EL (cell line): ENCODE measurements at places on chromosomes 4 and X.
A peak's percentile ranks its signal among the peaks of the same experiment; 100 is the strongest.

- DNase-seq: peak; percentile 73
These were observed 2.4 kb downstream of the FRAS1 start for GRCh38 chr4:78059524-78059889.

DNA sequence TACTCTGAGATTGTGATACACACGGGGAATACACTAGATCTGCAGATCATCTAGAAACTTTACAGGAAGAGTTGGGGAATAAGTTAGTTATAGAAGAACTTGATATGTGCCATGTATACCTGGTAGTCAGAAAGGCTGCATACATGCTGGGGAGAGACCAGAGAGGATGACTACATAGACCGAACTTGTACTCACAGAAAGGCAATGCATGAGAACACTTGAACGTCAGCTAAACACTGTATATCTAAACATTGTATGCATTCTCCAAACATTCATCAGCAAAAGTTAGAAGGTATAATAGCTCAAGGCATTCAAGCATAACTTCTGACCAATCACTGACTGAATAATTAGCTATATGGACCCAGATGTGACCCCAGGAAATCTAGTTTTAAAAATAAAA is 78.0 kb upstream of the PDHA2 start:
- no peak for DNase-seq

DNA sequence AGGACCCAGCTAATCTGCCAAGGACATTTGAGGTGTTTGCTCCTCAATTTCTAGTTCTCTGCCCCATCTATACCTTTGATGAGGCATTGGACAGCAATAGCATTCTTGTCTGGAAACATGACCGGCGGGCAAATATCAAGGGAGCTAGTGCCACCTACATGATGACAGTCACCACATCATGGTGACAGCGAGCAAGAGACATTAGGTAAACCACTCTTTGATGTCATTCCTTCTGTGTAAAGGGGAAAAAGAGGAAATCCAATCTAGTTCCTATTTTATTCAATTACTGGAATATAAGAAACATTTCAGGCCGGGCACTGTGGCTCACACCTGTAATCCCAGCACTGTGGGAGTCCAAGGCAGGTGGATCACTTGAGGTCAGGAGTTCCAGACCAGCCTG is 20.7 kb upstream of the IL13RA1 start:
- DNase-seq: no peak

DNA sequence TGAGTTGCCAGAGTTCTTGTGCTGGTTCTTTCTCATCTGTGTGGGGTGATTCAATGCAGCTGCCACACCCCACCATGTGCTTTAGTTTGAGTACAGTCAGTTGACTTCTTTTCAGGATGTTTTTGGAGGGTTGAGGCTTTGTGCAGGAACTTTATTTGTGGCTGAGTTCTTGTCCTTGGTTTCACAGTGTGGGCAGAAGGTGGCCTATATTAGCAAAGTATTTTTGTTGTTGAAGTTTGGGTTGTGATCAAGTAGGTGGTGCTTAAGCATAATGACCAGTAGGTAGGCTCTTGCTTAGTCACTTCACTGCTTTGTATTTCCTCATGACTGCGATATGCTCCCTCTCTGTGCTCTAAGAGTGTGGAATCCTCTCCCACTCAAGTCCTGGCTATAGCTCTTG is 80.3 kb downstream of the ARHGAP24 start:
- no peak for DNase-seq

DNA sequence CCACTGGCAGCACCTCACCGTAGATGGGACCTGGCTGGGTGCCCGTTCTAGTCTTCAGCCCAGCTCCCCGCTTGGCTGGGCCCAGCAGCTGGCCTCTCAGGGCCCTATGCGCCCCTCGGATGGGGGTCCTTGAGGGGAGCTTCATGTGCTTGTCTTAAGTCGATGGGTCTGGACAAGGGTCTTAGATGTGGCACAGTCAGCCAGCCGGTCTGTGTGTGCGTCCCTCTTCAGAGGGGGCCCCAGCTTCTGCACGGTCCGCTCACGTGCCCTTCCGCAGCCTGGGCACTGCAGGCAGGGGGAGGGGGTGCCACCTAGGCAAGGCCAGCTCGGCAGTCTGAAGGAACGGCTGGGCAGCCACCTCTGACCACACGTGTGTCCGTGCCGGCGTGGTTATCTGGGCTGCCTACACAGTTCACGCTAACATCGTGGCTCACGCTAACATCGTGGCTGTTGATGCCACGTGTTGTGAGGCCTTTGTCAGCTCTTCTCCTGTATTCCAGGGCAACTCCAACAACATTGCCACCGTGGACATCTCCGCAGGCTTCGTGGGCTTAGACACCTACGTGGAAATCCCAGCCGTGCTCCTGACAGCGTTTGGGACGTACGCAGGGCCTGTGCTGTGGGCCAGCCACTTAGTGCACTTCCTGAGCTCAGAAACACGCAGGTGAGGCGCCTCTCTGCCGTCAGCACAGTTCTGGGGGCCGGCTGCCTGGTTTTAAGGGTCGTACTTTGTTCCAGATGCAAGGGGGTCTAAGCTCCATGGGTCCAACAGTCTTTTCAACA is 34.5 kb downstream of the PIGG start:
- no peak for DNase-seq

GRCh38 chr4:106339431-106339830 is 23.1 kb downstream of the AIMP1 start:
- DNase-seq: no peak

DNA sequence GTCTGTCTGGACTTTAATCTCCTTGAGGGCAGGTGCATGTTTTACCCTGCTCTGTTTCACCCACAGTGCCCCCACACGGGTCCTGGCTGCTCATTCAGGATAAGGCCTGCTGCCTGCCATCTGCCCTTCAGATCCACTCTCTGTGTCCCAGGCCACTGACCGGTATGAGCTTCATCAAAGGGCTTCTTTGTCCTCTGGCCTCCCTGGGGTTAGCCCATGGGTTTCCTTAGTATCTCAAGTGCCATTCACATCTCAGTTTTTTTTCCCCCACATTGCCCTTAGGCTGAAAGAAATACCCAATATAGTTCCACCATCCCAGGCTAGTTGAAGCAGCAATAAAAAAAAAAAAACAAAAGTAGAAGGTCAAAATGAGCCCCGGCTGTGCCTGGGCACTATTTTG is 9.3 kb downstream of the CD99L2 start:
- no peak for DNase-seq

GRCh38 chrX:120790118-120790517 is 85.5 kb downstream of the CT47B1 start:
- peak; percentile 59 for DNase-seq

DNA sequence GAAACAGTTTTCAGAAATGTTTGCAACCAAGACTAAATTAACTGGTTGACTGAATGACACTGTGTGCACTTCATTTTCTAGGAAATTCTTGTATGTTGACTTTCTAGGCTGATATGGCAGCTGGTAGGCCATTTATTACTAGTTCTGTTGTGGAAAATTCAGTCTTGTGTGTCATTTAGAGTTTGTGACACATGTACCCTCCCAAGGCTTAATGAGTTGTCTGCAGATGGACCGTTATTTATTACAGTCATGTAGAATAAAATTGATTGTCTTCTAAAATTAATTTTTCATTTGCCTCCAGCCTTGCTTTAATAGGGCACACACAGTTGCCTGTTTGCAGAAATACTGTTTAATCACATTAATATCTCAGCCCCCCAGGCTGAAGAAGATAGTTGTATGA is 30.7 kb downstream of the DACH2 start:
- DNase-seq: no peak

DNA sequence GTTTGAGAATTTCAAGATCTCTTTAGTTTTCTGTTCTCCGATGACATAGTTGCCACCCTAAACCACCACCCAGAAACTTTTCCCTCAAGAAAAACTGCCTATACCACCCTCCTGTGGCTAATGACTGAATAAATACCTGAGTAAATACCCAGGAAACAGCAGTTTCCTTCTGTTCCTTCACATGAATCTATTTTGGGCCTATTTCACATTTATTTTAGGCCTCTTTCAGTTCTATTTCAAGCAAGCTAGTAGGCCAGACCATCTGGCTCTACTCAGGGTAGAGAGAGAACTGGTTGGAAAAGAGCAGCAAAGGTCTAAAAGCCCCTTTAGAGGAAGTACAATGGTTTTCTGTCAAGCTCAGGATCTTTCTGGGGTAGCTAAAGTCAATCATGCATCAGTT is 23.4 kb downstream of the ARHGEF9 start:
- DNase-seq: no peak

- no peak for DNase-seq
These were observed 3.5 kb upstream of the NAA10 start for GRCh38 chrX:153938226-153938786.

DNA sequence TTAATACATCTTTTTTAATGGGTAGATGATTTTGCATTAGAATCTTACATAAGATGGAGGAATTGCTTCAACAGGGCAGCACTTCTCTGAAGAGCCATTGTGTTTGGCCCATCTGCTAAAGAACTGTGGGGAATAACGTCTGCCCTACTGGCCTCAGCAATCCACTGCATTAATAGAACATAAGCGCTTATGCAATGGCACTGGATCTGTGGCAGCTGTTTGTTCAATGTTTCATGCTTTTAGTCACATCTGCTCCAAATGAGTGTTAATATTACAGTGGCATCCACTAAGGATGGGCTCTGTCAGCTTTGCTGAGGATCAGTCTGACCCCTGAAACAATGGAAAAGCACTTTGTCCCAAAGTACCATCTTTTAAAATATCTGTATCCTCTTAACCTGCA is 279.0 kb upstream of the GK2 start:
- no peak for DNase-seq

DNA sequence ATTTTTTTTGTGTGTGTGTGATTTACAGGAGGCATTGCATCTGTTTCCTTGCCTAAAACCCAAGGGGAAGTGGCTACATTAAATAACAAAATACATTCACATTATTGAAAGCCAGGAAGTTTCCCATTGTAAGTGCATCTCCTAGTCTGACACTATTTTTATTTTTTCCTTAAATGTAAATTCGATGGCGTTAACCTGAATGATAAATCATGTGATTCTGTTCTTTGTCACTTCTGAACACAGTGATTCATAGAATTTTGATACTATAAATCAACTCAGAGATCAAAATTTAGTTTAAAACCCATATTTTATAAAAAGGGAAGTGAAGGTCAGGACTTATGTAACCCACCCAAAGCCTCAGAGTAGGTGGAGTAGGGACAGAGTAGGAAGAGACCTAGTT is 258.1 kb downstream of the GABRG1 start:
- no peak for DNase-seq

- DNase-seq: no peak
These were observed 3.6 kb upstream of the TMEM271 start for GRCh38 chr4:579543-580175.

DNA sequence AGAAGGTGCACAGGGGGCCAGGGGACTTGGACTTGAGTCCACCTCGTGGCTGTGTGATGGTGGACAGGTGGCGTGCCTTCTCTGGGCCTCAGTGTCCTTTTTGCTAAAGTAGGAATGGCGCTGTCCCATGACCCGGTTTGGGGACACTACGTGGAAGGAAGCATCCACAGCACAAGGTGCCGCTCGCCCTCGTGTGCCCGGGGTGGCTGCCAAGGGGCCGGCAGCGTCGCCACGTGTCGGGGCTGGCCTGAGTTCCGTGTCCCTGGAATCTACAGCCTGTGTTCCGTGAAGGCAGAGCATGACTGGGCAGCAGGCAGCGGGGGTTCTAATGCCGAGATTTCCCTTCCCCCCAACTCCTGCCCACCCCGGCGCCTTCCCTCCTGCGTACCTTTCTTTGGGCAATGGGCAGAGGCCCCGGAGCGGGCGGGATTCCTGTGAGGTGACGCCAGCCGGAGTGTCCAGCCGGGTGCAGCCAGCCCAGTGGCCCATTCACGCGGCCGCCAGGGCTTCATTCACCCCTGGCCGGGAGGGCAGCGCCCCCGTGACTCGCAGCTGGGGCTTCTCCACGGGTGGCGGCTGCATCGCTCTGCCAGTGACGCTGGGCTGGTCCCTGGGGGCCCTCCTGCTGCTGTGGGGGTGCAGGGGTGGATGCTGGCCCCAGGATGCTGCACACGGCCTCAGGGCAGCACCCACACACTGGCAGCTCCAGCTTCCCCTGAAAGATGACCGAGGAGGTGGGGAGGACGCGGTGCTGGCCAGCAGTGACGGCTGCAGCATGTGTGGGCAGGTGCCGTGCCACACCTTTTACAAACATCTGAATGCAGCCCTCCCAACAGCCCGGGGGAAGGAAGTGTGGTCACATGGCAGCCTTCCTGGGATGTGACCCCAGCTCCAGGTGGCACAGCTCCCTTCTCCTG is 21.2 kb downstream of the DOK7 start:
- DNase-seq: no peak

DNA sequence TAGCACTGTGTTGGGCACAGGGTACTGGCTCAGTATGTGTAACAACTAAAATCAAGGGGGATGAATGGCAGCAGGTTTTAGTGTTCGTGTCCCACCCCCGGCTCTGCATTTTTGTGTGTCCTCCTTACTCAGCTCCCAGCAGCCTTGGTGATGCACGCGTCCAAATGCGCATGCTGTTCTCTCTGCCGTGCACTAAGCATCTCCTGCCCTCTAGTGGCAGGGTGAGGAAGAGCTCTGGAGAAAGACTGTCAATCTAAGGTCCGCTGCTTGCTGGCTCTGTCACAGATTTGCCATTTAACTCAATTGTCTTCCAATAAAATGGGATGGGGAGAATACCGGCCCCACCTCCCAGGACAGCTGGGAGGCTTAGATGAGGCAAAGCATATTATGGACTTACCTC is 61.4 kb downstream of the WFS1 start:
- DNase-seq: peak; percentile 27

DNA sequence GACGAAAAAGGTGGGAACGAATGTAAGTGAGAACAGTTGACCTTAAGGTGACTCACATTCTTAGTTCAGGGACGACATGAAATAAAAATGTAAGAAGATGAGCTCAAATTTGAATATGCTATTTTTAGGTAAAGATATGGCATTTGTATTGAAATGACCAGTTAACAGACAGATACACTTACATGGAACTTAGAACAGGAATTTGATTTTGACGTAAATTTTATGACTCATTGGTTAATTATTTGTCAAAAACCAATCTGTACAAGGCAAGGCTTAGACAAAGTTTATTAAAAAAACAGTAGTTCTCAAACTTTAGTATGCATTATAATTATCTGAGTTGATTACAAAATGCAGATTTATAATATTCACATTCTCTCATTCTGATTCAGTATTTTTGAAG is 469.4 kb downstream of the CFAP47 start:
- DNase-seq: peak; percentile 34

GRCh38 chr4:124833831-124834505 is 121.4 kb upstream of the ANKRD50 start:
- no peak for DNase-seq
